HL-60 (cell line): ENCODE measurements at places on chromosomes 13 and 19.

- DNase-seq = no peak
Observed at GRCh38 chr13:98869408-98870090, 108.3 kb downstream of the DOCK9 start.

DNA sequence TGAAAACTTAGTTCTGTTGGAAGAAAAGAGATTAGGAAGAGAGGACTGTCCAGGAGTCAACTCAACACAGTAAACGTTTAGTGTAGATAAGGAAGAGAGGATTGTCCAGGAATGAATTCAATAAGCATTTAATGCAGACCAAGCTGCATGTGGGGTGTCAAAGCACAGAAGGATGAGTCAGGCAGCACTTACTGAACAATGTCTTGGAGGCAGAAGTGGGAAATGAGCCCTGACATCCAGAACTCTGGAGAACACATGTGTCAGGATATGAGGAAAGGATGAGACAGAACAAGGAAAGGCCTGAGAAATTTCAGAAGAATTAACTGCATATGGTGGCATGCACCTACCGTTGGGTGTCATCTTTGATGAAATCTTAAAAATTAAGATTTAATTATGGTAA lies 429.2 kb upstream of the HTR2A start:
- no peak for DNase-seq

GRCh38 chr19:55670280-55671053 lies 4.6 kb upstream of the EPN1 start:
- peak; percentile 84 for DNase-seq

- no peak for DNase-seq
Observed at GRCh38 chr13:113069861-113070805, 35.5 kb upstream of the F7 start.
